ENCODE measurements at places on chromosomes 4 and X.

GRCh38 chr4:6641164-6641970, 882 bp downstream of the MRFAP1 start:
- peak; percentile 35 for DNase-seq

DNA sequence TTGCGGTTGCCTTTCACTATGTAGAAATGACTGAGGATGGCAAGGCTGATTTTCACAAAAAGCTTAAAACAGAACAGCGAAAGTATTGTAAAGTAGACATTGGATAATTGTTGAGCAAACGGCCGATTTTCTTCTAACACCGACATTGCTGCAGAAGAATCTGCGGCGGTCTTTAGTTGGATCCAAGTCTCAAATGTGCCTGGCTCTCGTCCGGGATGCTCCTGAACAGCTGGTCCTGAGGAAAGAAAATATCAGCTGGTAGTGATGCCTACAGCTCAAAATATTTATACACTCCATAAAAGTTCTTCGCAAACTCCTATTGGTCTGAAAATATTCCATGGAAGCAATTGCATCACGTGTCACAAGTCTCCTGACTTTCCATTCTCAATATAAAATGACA, at the start of gene ASB5:
TSS of gene ASB5 (minus strand) at position 260 of the 400 bp plus-strand sequence. CDS start at position 146, 114 bp downstream.
- DNase-seq: no peak

DNA sequence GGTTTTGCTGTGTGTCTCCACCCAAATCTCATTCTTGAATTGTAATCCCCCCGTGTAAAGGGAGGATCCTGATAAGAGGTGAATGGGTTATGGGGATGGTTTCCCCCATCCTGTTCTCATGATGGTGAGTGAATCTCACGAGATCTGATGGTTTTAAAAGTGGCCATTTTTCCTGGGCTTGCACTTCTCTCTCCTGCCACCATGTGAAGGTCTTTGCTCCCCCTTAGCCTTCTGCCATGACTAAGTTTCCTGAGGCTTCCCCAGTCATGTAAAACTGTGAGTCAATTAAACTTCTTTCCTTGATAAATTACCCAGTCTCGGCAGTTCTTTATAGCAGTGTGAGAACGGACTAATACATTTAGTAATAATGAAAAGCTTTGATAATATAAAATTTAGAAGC, 46.9 kb downstream of the ANTXR2 start:
- DNase-seq: no peak

GRCh38 chrX:53323196-53323595, 41.8 kb upstream of the IQSEC2 start:
- DNase-seq: no peak

DNA sequence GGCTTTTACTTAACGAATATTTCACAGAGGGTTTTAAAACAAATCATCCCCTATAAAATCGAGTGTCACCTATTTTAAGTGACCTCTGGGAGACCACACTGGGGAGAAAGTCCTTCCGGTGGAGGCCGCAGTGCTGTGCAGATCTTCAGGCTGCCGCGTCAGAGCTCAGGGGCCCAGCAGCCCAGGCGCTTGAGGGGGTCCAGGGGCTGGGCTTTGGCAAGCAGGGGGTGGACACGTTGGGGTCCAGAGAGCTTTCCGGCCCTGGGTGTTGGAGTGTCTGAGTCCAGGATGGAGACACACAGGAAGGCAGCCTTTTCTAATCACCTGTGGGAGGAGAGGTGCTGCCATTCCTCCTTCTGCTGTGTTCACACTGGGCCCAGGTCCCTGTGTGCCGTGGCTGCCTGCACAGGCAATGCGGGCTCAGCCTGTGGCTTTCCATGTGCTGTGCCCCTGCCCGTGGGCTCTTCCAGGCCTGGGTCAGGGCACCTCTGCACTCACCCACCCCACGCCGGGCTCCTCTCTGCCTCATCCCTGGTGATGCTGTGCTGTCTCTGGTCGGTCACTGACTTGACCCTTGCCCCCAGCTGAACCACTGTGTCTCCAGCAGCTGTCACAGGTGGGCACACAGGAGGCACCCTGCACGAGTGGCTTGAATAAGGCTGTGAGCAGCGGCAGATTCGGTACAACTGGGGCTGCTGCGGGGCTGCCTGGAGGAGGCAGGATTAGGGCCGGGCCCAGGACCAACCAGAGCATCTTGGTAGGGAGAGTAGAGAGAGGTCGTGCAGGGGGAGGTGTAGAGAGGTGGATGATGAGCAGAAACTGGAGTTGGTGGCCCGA, 10.0 kb downstream of the HTRA3 start:
- no peak for DNase-seq

DNA sequence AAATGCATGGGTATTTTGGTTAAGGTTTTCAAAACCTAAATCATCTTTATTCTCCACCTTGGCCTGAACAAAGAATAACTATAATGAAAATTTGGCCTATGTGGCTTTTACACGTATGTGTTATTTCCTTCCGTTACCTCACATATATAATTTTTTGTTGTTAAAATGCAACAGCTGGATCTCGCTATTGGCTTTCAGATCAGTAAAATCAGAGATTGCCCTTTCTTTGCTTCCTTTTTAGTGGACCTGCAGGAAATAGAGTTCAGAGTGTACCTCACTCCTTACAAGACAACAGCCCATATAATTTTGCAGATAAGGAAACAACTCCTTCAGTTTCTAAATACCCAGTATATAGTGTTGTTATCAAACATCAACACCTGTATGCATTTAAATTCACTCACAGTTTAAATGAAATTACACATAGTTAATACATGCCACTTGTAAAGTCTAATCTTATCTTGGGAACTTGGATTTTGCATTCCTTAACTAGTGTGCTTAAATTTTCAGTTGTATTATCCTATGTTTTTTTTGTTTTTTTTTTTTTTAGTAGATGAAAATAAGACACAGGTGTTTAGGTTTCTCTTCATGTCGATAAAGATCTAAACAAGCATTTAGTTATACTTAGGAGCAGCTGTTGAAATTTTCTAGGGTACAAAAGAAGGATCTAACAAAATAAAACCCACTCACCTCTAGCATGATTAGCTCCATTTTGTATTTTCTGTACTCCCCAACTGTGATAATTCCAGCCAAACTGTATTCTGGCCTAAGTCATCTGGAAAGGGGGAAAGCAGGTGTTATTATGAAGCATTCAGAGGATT, 96.2 kb upstream of the SPRY1 start:
- DNase-seq: no peak

DNA sequence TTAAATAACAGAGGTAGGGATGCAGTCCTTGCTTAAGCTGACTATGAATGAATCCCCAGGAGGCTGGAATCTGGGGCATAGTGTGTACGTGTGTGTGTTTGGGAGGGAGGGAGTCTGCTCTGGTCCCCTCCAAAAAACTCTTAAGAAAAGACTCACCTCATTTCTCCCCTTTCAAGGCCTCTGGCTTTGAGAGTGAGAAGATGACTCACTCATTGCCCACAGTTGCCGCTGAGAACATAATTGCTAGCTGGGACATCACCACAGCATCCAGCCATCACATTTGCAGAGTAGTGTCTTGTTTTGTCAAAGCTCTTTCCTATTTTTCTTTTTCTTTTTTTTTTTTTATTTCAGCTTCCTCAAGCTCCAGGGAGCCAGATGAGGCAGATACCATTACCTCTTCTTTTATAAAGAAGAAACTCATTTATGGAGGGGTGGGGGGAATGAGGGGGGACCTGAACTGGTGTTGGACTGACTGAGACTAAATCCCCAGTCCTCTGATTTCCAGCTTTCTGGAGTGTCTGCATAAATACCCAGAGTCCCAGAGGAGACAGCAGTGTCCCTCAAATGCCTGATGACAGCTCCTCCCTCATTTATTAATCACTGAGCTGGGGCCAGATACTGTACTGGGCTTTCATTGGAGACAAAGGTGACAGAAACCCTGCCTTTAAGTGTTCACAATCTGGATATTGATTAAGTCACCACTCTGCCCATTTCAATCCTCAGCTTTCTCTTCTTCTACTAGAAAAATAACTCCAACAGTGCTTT, 61.9 kb upstream of the LAS1L start:
- peak; percentile 49 for DNase-seq

DNA sequence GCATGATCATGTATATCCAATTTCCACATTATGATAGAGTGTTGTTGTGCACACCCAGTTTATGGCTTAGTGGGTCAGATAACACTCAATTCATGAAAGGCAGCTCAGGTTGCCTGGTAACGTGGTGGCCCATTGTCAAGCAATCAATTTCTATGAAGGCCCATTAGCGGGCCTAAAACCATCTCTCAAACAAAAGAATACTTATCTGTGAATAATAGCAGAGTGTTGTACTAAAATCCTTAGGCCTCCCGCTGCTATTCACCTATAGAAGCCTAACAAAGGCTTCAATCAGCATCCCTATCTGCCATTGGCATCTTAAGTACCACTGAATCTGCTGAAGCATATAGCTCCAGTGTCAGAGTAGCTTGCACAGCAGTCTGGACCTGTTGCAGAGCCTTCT, 849.6 kb upstream of the POU3F4 start:
- DNase-seq: no peak

DNA sequence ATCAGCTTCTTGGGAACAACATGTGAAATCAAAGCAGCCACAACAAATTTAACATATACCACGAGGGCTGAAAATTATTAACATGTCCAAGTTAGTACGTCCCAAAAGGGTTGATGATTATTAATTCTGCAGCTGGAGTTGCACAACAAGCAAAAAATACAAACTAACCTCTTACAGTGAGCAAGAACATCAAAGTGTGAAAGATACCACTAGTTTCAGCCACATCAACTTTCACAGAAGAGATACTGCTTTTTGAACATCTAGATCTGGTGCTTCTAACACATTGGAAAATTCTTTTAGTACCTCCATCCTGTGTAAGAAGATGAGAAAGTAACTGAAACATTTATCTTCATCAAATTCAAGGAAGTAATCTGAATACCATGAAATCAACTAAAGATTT, 334.1 kb downstream of the PCDH7 start:
- DNase-seq: no peak

All from T follicular helper cell (primary cell).